ENCODE measurements at places on chromosomes 16 and 17.

DNA sequence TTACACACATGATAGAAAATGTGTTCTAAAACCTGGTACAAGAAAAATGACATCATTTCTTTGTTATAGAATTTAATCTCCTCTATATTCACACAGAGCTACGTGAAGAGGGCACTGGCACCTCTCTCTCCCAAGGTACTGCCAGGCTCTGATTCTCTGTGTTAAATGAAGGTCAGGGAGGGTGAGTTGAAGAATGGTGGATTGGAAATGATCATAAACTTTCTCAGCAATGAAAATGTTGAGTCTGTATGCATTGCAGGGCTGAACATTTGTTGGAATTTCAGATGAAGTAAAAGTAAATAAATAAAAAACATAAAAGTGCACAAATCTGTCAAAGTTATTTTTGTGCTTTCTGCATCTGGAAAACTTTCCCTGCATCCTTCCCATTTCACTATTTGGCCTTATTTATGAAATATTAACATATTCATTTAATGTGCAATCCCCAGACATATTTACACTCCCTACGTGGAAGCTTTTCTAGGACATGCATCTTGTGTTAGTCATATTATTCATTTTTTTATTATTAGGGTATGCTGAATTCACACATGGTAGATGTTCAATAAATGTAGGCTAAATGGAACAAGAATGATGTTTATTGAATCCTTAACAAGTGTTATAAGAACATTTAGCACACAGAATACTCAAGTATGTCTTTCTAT lies 810.3 kb upstream of the CDH8 start:
- no peak for DNase-seq

DNA sequence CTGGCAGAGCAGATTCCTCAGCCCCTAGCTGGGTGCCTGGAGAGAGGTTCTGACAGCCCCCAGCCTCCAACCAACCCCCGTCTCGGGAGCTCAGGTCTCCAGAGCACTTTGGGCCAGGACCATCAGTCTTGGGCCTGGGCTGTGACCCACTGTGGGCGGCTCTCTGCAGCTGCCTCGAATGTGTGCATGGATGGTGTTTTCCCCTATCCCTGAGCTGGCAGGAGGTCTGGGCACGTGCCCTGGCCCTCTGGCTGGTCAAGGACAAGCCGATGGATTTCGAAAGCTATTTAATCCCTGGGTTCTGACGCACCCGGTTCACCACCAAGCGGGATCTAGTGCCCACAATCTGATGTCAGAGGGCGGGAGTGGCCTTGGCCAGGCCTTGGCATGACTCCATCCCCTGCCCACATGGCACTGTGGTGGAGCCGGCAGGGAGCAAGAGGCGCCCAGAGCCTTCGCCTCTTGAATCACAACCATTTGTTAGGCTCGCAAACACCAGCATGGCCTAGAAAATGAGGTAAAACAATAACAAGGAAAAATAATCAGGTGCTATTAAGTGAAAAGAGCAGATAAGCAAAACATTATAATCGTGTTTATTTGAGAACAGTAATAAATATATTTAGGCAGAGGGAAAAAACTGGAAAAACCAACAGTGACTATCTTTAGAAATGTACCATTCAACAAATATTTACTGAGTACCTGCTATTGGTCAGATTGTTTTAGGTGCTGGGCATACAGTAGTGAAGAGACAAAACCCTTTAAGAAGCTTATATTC lies 69.3 kb upstream of the TOB1 start:
- DNase-seq = no peak

DNA sequence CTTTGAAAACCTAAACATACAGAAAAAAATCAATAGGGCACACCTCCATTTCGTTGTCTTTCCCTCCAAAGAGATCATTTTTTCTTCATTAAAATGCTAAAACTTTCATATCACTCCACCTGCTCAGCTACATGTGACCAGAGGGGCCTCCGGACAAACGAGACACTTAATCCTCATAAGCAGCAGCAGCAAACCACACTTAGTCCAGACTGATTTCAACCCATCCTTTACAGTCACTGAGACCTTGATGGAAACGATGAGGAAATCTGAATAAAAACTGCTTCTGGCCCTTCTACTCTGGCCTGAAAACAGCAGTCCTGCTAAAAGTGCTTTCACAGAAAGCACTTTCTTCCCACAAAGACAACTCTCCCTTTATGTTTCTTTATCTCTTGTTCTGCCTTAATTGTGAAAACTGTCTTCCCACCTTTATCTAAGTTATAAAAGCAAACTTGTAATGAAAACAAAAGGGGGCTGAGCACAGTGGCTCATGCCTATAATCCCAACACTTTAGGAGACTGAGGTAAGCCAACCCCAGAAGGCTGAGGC lies 4.6 kb downstream of the ANKRD11 start:
- DNase-seq = no peak

- DNase-seq = no peak
These were observed 3.8 kb downstream of the B4GALNT2 start for GRCh38 chr17:49136335-49136734.
